ENCODE measurements at places on chromosomes 7 and 10.

GRCh38 chr10:13515467-13515866 is 13.3 kb downstream of the BEND7 start:
- DNase-seq, result no peak

DNA sequence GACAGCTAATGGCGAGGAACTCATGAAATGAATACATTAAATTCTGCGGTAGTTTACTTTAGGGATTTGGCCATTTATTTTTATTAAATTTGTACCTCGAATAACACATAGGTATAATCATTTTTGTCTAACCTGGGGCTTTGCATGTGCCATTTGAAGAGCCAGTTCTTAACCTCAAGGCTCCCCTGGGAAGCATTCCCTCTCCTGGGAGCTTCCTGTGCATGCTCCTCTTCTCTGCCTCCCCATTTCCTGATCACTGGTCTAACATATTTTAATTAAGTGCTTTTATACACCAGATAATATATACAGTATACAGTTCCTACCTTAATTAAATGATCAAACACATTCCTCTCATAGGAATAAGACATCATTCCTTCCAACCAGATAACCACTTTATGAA is 183.9 kb upstream of the FZD1 start:
- no peak for DNase-seq

GRCh38 chr7:103630318-103630717 is 184.3 kb upstream of the SLC26A5 start:
- no peak for DNase-seq

DNA sequence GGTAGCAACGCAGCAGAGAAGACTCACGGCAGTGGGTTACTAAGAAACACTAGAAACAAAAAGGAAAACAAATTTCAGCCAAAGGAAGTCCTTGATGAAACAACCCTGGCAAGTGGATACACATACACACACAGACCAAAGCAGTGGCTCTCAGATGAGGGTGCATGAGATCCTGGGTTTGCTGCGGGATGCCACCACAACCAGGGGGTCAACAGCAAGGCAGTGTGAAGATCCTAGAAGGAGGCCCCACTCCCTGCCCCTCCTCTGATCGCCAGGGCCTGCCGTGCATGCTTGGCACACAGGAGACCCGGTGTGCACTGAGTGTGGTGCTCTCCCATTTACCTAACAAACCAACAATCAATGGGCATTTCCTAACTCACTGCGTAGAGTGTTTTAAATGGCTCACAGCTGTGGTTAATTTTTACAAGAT is 252.3 kb upstream of the KLF14 start:
- no peak for DNase-seq

DNA sequence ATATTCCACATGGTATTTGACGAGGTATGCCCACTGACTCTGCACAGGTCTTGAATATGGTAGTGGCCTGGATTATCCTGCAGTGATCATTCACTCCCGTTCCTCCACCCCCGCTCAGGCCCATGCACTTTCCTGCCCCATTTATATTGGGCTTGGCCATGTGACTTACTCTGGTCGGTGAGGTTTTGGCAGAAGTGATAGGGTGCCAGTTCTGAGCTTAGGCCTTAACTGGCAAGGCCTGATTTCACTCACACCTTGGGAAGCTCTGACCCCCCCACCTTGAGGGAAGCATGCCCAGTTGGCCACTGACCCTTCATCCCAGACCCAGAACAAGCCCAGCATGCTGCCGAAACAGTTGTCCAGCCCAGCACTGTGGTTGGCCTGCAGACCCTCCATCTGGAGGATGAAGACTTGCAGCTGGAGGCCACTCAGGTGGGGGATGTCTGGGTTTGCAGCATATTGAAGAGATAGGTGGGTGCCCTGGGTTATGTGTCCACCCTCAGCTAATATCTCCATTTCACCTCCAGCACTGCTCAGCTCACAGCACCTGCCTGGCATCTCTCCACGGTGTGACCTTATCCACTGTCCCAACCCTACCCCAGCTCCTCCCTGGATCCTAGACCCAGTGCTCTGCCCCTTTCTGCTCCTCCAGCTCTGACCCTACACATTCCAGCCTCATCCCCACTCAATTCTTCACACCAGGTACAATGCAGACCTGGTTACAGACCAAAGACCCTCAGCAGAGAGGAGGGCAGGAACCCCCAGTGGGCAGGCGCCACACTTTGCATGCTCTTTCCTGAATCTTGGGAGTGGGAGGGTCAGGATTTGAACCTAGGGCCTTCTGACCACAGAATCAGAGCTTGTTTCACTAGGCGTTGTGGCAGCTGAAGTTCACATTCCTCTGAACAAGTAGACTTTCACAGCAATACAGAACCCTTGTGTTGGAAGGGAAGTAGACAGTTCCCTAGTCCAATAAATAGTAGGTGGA is 138.1 kb upstream of the CHST15 start:
- DNase-seq, result no peak

GRCh38 chr7:20785157-20786048 is 1.3 kb downstream of the SP8 start:
- no peak for DNase-seq

DNA sequence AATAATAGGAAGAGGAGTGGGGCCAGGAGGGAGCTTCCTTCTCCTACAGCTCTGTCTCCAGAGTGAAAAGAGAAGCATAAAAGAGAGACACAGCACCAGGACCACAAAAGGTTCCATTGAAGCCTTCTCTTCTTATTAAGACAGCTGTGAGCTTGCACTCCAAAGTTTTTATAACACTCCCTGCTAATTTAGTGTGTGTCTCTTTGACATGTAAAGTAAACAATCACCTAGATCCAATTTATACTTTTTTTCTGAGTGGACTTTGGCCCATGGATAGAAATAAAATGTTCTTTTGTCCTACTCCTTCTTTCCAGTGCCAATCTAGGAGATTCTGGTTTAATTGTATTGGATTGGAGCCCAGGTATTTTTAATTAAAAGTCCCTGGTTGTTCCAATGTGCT is at the start of gene CYP2C8:
TSS of gene CYP2C8 (minus strand) at position 212 of the 400 bp plus-strand sequence. CDS start at position 117, 95 bp downstream.
- DNase-seq, result no peak

- DNase-seq, result no peak
These were observed 17.6 kb downstream of the PRKAG2 start for GRCh38 chr7:151859111-151859947.

DNA sequence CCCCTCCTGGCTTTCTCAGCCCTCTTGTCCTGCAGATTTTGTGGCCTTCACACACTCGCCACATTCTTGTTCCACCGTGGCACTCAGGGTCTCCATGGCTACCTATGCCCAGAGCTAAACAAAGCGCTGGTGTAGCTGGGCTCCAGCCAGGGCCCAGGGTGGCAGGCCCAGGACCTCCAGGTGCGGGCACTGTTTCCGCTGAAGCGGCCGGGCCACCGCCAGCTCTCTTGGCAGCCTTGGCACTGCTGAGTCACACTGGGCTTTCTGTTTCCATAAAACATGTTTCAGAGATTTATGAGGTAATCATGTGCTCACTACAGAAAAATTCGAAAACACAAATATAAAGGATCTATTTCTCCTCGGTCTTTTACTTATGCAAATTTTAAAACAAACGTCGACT is 51.3 kb downstream of the AOC1 start:
- DNase-seq, result no peak

DNA sequence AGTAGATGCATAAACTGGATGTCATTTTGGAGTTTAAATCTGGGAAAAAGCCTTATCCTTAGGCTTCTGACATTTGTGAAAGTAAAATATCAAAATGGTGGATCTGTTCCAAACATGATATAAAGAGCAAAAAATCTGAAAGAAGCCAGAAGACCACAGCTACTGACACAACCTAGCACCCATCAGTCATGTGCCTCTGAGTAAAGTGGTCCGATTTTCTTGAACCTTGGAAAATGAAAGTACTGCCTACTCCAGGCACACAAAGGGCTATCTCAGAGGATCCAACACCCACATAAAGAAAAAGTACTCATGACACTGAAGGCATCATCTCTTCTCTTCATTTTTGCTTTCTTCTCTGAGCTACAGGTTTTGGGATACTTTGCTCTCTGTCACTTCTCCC is 150.7 kb downstream of the KMT2E start:
- DNase-seq, result no peak

DNA sequence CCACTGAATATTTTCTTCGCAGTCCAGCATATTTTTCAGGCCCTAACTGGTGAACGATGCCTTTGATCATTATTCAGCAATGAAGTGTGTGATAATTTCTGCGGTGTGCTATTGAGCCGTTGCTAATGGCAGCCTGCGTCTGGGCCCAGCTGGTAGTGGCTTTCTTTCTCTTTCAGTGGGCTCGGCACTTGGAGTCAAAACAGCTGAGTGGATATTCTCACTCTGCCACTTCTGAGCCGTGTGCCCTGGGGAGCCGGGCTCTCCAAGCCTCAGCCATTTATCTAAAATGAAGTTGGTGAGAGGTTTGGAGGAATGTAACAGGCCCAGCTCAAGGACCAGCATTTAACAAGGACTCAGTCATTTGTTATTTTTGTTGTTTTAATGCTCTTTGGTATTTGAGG is 87.5 kb upstream of the IFRD1 start:
- DNase-seq, result no peak

GRCh38 chr10:96708456-96708855 is 11.9 kb downstream of the PIK3AP1 start:
- DNase-seq, result no peak

DNA sequence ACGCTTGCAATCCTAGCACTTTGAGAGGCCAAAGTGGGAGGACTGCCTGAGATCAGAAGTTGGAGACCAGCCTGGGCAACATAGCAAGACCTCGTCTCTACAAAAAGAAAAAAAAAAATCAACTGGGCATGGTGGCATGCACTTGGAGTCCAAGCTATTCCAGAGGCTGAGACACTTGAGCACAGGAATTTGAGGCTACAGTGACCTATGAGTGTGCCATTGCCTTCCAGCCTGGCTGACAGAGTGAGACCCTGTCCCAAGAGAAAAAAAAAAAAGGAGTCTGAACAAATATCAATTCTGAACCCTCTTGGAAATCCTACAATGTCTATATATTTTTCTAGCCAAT is 126.8 kb upstream of the NRP1 start:
- no peak for DNase-seq

GRCh38 chr10:97183314-97183713 is 2.4 kb downstream of the SLIT1 start:
- DNase-seq, result no peak

DNA sequence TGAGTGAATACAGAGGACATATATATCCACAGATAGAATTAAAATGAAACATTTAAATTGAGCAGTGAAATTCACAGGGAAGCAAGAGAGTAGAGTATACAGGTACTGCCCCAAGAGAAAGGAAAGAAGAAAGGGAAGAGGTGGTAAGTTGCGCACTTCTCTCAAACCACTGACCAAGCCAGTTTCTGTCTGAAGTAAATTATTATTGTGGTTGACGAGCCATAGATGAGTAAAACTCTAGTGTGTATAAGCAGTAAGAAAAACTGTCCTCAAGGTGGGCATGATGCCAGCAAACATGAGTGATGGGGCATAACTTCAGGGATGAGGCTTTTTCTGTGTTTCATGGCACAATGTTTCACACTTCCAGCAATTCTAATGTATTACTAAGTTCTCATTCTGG is 4.4 kb upstream of the BET1 start:
- no peak for DNase-seq

- DNase-seq, result no peak
These were observed 165.2 kb downstream of the AMPH start for GRCh38 chr7:38465956-38466355.

GRCh38 chr7:137879357-137880158 is 32.8 kb upstream of the DGKI start:
- no peak for DNase-seq

DNA sequence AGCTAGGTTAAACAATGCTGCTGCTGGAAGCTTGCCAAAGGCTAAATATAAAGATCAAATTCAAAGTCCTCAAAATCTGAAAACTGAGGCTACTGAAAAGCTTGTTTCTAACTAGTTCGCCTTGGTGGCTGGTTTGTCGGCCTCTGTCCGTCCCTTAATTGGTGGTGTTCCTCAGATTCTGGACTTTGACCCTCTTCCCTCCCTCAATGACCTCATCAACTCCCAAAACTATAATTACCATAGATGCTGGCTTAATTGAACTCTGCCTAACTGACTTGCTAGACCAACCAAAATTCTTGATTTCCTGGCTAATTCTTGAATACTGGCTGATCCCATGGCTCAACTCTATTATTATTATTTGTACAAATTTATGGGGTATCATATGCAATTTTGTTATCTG is 15.6 kb downstream of the ARHGAP21 start:
- DNase-seq, result no peak

Measured in cortex of kidney (tissue), 1 donor.